Effector CD4-positive, alpha-beta T cell (primary cell): ENCODE measurements at places on chromosomes 7 and 10.

DNA sequence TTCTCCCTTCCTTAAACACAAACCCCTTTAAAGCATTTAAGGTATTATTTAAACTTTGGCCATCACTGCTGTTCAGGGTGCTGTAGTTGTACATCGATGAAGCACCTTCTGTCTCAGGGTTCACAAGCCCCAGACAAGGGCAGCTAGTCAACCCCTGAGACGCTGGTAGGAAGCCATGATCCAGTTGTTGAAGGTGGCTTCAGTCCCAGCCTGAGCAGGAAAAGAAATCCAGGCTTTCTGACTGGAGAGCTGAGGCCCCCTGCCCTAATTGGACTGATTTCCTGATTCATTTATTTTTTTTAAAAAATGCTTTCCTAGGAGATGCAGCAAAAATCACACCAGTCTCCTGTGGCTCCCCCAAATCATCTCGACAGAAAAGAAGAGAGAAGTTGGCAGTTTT is 15.8 kb downstream of the CPA1 start:
- DNase-seq: no peak

DNA sequence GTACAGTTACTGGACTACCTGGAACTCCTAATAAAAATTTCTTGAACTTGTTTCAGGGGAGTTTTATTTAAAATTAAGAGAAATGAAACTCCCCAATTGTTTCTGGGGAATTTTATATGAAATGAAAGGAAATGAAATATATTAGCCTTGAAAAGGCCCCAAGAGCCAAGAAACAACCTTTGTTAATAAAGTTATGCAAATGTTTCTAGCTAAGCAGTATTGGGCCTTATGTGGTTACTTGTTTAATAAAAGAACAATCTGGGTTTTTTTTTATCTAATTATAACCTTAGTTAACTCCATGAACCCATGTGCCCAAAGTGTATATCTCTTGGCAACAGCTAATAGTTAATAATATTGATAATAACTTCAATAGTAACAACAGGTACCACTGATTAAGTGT is 222.8 kb downstream of the EXOC4 start:
- no peak for DNase-seq

DNA sequence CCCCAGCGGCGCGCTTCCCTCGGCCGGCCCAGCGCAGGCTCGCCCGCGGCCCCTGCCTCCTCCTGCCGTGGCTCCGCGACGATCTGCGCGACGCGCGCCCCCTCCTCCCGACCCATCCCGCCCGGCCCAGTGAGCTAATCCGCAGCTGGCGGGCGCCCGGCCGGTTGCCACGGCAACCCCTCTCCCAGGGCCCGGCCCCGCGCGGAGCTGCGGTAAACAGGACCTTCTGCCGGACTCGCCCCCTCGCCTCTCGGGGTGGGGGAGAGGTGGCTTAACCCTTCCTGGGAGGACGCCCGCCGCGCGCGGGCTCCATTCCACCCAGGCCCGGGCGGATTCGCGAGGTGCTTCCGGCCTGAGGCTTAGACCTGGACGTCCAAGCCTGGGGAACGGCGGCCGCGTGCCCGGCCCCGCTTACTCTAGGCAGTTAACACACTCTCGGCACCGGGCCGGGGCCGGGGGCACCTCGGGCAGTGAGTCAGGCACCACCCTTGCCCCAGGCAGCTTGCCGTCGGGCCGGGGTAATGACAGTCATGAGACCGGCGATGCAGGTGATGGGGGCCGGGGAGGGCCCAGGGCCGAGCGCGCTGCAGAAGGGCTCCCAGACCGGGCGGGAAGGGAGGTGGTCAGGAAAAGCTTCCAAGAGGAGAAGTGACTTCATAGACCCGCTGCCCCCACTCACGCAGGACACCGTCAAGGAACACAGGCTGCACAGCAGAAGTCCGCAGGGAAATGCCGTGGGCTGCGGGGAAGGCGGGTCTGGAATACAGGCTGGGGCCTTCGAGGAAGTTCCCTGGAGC is at the start of gene DENND2A:
Gene DENND2A, minus strand, starts transcription at position 87 of the 797 bp plus-strand sequence. CDS start 38,416 bp downstream, outside the sequence.
- DNase-seq: no peak

- no peak for DNase-seq
These were observed 11.2 kb downstream of the SLC13A4 start for GRCh38 chr7:135716677-135717238.

- DNase-seq: no peak
These were observed 189.4 kb downstream of the KCNMA1 start for GRCh38 chr10:77448226-77448625.

DNA sequence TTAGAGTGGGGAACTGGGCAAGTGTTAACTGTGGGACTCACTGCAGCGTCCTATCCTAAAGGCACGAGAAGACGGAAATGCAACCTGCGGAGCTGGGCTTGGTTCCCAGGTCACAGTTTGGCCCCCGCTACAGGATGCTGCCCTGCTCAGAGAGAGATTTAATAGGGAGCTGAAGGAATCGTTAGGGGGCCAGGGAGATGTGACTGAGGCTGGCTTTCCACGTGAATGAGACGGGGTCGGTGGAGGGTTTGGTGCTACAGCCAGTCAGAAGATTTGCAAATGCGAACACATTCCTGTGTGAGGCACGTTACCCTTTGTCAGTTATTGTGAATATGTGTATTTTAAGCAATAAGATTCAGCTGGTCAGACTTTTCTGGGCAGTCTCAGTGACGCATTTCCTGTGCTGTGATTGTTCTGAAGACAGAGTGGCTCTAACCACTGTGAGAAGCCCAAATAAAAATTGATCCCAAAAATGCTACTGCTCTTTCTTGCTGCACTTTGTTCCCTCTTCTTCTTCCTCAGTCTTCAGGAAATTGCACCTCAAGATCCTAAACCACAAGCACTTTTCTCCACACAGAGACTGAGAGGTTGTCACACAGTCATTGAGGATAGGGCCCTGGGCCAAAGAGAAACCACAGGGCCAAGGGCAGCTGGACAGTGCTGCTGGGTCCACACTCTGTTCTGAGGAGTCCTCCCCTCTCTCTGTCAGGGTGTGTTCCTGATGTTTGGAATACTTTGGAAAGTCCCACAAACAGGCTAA is 21.2 kb downstream of the CYP17A1 start:
- no peak for DNase-seq

DNA sequence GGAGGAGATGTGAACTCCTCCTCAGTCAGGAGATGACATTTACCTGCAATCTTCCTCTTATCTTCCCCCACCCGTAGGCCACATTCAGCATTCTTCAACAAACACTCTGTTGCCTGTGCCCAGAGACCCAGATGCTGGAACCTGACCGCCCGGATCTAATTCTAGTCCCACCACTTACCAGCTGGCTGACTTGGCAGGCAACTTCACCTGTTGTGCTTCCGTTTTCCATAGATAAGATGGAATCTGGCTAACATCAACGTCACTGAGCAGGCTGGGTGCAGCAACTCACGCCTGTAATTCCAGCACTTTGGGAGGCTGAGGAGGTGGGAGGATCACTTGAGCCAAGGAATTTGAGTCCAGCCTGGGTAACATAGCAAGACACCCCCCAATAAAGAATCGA is 21.3 kb upstream of the FXYD4 start:
- no peak for DNase-seq

DNA sequence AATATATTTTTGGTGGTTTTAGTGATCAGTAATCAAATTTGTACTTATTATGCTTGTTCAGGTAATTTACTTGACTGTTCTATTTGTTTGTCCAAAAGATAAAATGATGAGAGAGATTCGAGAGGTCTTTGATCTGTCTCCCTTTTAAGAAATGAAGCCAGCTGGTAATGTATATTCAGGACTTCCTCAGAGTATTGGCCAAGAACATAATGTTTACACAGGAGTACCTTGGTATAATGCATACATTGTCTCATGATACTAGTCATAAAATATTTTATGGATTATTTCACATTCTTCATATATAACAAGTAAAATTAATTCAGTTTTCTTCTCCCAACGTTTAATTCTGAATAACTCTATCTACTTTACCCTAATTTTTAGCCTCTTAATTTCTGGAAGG is 100.9 kb downstream of the REEP3 start:
- no peak for DNase-seq

DNA sequence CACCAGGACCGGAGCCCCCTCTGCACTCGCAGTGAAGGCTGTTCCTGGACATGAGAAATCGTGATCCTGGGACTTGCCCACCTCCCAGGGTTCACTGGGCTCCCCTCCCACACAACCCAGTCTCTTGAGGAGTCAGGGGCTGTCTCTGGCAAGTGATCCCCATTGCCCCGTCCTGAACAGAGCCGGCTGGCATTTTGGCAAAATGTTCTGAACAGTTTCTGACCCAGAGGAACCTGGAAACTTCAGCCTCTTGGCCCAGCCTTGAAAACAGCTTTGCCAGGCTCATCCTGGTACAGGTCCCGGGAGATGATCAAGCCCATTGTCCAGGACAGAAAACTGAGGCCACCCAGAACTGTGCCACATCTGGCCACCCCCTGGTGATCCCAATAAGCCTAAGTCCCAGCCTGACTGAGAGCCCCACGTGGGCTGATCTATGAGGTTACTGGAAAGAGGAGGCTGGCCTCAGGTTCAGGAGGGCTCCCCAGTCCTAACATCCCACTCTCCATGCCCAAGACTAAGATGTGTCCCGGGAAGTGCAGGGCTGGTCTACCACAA is 115.7 kb downstream of the OAT start:
- DNase-seq: no peak

DNA sequence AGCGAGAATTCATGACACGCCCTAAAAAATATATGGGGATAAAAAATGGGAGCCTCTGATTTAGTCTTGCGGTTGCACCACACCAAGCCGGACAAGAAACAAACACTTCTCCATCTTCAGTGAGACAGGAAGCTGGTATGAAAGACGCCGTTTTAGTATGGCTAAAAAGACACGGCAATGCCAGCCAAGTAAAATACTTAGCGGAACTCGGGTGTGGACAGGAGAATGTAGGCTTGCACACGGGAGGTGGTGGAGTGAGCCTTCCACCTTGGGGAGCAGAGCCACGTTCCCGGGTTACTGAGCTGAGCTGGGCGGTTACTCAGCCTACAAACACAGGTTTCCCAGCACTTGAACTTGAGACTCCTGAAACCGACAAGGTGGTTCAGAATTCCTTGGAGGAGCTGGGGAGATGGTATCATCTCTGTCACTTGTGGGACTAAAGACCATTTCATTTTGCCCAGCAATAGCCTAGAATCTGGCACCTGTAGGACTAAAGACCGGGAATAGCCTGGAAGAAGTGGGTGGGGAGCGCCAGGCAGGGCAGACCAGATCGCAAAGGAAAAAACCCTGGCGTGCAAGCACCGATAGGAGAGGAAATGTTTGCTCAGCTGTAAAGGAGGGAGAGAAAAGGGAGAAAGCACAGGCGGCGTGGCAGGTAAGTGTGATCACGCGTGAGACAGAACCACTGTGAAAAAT is 34.8 kb upstream of the SEPHS1 start:
- DNase-seq: no peak

- no peak for DNase-seq
These were observed 153.6 kb downstream of the HDAC9 start for GRCh38 chr7:18648849-18649758.

DNA sequence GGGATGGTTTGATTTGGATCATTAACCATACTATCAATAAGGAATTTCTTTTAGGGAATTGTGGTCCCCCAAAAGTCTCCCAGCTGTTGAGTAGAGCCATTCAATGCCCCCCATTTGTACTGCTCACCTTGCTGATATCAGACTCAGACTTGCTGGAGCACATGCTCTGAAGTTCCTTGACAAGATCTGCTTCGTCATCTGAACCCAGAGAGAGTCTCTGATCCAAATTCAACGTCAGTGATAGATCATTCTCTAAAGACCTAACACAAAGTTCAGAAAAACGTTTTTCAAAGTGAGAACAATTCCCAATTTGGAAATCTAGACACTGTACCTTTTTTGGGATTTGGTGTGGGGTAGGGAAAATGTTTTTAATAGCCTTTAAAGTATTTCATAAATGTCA is 153.9 kb downstream of the CTTNBP2 start:
- no peak for DNase-seq

- no peak for DNase-seq
These were observed 57.4 kb downstream of the PPP1R17 start for GRCh38 chr7:31744294-31744874.

- no peak for DNase-seq
These were observed 402.2 kb downstream of the DNAJB6 start for GRCh38 chr7:157739031-157739430.

DNA sequence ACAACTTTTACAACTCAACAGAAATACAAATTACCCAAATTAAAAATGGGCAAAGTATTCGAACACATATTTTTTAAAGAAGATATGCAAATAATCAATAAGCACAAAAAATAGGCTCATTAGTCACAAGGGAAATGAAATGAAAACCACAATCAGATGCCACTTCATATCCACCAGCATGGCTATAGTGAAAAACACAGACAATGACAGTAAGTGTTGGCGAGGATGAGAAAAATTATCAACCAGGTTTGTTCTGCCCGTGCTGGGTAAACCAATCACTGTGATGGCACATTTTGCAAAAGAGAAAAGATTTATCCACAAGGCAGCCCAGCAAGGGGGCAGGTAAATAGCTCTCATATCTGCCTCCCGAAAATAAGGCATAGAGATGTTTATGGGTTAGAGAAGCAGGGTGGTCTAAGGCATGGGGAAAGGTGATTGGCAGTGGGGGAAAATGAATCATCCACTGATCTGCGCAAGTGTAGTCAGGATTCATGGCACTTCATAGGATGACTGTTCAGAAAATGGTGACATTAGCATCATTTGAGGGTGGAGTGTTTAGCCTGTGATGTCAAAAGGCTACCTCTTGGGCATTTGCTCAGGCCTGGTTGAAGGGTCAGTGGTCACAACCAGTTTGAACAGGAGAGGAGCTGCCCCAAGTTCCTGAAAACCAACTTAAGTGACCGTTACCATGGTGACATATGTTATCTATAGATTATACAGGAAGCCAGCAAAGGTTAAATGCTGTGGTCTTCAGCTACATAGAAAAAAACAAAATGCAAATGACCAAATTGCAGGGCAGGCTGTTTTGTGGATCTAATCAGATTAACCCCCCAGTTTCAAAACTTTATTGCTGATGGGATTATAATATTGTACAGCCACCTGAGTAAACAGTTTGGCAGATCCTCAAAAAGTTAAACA is 8.0 kb upstream of the CFAP70 start:
- DNase-seq: no peak

GRCh38 chr10:119991066-119991465 is 98.5 kb downstream of the SEC23IP start:
- no peak for DNase-seq

DNA sequence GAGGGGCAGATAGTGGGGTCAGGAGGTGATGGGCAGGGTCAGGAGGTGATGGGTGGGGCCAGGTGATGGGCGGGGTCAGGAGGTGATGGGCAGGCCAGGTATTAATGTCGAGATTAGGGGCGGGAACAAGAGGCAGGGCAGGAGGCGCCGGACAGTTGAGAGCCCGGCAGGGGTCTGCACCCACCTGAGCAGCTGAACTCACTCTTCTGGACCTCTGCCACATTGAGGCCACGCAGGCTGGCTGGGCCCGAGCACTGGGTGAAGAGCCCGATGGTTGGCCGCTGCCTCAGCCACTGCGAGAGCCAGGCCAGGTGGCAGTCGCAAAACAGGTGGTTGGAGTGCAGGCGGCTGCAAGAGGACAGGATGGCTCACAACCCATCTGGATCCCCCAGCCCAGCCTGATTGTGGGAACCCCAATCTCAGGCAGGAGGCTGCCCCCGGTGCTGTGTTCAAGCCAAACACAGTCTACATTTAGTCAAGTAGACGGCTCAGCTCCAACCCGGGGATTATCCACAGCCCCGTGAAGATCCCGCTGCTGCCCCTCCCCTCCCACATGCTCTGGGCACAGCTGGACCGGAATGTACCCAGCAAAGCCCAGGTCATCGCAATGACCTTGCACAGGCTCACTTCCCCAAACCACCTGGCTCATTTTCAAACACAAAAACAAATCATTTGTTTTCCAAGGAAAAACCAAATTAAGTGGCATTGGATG is 122.3 kb downstream of the SLIT1 start:
- no peak for DNase-seq
